Stomach (tissue), 19 donors: ENCODE measurements at places on chromosomes 1 and 21.

- DNase-seq, result no peak
Measured at GRCh38 chr1:94070865-94071264, 50.1 kb downstream of the ABCA4 start.

DNA sequence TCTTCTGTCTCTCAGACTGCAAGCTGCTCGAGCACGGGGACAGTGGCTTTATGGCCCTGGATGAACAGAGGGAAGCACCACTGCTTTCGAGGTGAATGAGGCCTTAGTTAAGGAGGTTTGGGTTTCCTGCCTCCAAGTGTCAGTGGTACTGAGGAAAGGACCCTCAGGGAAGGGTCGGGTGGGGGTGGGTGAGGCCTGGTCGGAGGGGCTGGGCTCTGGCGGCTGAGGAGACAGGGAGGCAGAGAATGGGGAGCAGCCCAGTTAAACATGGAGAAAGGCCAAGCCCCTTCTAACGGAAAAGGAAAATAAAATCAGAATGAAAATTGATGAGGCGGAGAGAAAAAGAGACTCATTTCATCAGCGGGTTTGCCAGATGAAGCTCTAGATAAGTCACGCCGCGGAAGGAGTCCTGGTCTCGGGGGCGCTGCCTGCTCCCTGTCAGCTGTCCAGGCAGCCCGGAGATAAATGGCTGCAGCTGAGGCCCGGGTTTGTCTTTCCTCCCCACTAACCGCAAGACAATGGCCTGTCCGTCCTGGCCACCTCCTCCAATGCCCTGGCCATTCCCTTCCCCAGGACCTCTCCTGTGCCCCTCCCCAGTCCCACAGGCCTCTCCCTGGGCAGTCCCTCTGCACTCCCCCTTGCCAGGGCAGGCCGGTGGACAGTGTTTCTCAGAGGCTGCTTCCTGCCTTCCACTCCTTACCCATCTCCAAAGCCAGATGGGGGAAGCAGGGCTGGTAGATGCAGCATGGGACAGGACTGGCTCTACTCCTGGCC is 55.2 kb downstream of the LRRN2 start:
- no peak for DNase-seq

GRCh38 chr1:200886594-200886993 is 8.1 kb upstream of the INAVA start:
- no peak for DNase-seq

DNA sequence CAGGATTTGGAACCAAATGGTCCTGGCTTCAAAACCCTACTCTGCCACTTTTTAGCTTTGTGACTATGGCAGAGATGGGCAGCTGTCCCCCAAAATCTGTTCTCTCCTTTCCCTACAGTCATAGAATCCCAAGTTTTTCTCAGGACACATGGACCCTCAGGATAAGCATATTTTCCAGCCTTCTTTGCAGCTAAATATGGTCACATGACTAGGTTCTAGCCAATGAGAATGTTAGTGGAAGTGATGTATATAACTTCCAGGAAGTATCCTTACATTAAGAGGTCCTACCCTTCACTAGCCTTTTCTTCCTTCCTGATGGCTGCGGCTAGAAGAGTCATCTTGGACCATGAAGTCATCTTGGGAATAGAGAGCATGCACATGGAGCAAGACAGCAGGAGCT is 5.9 kb downstream of the IGSF3 start:
- no peak for DNase-seq

- DNase-seq, result no peak
Measured at GRCh38 chr1:49048188-49048587, 271.5 kb upstream of the BEND5 start.

GRCh38 chr1:235077571-235078479 is 50.8 kb downstream of the TOMM20 start:
- peak; percentile 37 for DNase-seq

DNA sequence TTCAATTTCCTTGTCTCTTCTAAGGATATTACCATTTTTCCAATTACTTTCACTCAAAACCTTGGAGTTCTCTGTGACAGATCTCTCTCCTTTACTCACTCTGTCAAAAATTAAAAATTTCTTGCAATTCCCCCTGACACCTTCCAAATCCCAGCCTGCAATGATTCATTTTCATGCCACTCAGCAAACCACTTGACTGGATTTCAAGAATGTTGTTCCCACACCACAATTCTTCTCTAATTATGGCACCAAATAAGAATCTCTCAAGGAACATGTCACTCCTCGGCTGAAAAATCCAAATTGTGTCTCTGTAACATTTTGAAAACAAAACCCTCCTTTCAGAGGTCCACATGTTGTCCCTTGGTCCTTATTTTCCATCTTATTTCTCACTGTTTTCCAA is 438.9 kb upstream of the ZP4 start:
- no peak for DNase-seq

DNA sequence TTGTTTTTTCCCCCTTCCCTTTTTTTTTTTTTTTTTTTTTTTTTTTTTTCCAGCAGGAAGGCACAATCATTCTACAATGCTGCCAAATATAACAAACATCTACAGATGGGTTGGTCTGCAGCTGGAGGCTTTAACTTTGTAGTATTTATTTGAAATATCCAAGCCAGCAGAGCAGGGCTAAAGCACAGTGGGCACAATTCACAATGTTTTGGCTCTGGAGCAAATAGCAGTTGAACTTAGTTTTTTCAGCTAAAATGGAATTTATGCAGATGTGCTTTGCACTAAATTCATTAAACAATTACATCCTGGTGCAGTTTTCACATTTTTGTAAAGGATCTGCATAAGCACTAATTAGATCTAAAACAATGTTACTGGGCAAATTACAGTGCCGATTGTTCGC is 39.8 kb upstream of the ZBTB18 start:
- DNase-seq, result no peak

DNA sequence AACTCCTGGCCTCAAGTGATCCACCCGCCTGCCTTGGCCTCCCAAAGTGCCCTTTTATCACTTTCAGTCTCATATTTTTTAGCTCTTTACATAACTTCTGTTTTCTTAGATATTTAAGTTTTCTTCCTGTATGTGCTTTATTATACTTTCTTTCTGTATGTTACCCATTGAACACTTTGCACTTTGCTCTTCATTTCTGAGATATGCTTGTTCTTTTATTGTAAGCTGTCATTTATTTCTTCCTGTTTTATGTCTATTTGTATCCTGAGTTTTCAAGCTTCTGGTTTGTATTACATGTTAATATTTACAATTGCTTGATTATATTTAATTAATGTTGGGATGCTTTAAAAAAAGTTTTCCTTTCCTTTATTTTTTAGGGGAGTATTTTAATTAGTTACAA is 35.7 kb downstream of the ZSCAN20 start:
- DNase-seq, result no peak

DNA sequence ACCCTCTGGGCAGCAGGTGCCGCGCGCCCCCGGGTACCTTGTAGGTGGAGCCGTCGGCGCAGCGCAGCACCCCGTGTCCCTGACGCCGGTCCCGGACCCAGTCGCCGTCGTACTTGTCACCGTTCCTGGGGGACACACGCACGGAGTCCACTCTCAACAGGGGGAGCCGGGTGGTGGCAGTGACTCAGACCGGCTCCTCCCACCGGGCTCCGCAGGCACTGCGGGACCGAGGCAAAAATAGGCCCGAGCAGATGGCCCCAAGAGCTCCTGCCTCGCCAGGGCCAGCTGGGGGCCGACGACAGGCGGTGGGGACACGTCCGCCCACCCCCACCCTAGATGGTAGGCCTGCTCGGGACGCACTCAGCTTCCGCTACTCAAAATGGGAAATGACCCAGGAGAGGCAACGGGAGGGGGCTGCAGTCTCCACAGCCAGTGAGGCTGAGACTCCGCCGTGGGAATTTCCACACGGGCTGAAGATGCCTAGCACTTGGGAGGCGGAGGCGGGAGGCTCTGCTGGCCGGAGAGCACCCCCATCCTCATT is 6.3 kb downstream of the MORN1 start:
- no peak for DNase-seq

GRCh38 chr21:46675595-46676280 is 40.3 kb downstream of the PRMT2 start:
- DNase-seq, result no peak

GRCh38 chr1:84918726-84919336 is 25.8 kb upstream of the LPAR3 start:
- peak; percentile 16 for DNase-seq

- no peak for DNase-seq
Measured at GRCh38 chr1:163823017-163823416, 501.3 kb downstream of the NUF2 start.

GRCh38 chr1:214301526-214301925 is 20.6 kb downstream of the SMYD2 start:
- no peak for DNase-seq

- peak; percentile 26 for DNase-seq
Measured at GRCh38 chr1:81808760-81809159, 8.0 kb downstream of the ADGRL2 start.

- no peak for DNase-seq
Measured at GRCh38 chr1:99869304-99869703, 19.1 kb downstream of the AGL start.

DNA sequence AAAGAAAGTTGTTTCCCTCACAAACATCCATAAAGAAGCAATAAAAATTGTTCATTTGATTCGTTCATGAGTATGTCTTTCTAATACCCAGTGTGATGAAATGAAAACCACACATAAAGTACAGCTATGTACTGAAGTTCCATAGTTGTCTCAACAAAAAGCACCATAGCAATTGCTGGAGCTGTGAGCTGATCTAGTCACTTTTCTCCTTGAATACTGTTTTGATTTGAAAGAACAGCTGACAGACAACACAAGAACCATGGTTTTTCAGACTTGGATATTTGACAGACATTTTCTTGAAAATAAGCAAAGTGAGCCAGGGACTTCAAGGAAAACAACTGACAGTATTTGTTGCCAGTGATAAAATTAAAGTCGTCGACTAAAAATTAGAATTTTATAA is 237.1 kb upstream of the PLD5 start:
- DNase-seq, result no peak

- DNase-seq, result no peak
Measured at GRCh38 chr1:61095470-61095812, 13.1 kb downstream of the NFIA start.

GRCh38 chr1:158537609-158538008 is 16.6 kb downstream of the OR6Y1 start:
- DNase-seq, result no peak

GRCh38 chr1:118815909-118816308 is 172.2 kb downstream of the TBX15 start:
- DNase-seq, result no peak

GRCh38 chr1:226001963-226002666 is 3.0 kb upstream of the SDE2 start:
- peak; percentile 53 for DNase-seq

GRCh38 chr1:32647308-32648134 is 2.8 kb downstream of the ZBTB8OS start:
- no peak for DNase-seq

- DNase-seq, result no peak
Measured at GRCh38 chr1:95888941-95889390, 655.0 kb downstream of the RWDD3 start.

GRCh38 chr1:6948861-6949260 is 163.6 kb downstream of the CAMTA1 start:
- DNase-seq, result no peak

DNA sequence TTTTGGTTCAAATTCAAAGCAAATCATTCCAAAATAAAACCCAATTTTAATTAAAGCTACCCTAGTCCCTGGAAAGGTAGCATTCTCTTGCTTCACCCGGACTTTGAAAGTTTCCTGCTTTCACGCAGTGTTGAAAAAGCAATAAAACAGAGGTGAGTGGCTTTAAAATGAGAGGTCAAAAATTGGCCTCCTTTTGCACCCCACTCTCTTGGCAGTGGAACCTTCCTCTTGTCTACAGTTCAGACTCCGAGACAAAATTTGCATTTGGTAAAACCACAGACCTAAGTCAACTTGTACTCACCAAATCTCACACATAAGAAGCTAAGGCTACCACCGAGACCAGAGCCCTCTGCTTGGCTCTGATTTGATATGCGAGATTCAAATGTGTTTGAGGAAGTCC is 252.7 kb downstream of the TTLL7 start:
- no peak for DNase-seq

- DNase-seq, result no peak
Measured at GRCh38 chr1:164452549-164452948, 106.4 kb upstream of the PBX1 start.

- no peak for DNase-seq
Measured at GRCh38 chr21:42067531-42068255, 3.4 kb upstream of the UMODL1 start.

- DNase-seq, result no peak
Measured at GRCh38 chr1:154951901-154952657, 3.8 kb downstream of the PBXIP1 start.

DNA sequence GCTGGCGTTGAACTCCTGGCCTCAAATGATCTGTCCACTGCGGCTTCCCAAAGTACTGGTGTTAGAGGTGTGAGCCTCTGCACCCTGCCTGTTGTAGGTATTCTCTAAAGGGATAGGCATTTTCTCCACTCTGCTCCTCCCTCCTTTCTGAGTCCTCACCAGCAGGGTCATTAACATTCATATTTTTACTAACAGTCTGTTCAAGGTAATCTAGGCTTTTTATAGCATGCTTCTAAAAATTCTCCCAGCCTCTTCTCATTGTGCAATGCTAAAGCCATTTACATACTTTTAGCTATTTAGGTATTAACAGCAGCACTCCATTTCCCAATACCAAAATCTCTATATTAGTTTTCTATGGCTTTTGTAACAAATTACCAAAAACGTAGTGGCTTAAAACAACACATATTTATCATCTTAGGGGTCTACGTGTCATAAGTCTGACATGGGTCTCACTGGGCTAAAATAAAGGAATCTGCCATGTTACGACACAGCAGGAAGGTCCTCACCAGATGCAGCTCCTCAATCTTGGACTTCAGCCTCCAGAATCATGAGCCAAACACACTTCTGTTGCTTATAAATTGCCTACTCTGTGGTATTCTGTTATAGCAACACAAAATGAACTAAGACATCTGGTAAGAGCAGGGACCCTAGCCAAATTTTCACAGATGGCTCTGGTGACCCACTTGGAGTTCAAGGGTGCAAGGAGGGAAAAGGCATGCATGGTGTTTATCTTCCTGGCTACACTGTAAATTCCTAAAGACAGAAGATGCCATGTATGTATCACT is 2.9 kb upstream of the SLC2A7 start:
- DNase-seq, result no peak

DNA sequence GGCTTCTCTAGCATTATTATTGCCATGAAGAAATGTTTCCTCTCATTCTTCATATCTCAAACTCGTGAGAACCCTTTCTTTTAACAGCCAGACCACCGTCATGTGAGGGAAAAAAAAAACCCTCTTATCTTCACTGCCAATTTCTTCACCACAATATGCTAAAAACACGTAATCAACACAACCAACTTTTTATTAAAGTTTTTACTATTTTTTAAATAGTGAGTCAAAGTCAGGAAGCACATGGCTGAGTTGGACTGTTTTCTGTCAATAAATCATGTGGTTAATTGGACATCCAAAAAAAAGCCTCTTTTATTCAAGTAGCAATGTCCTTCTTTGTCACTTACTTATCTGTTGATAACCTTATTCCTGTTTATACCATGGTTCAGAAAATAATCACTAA is 55.9 kb upstream of the SAMD13 start:
- no peak for DNase-seq

- peak; percentile 49 for DNase-seq
Measured at GRCh38 chr1:155961937-155962336, 16.4 kb downstream of the ARHGEF2 start.
